ENCODE measurements at places on chromosomes 6 and 20.

- no peak for DNase-seq
These were observed 297.6 kb downstream of the ZNF217 start for GRCh38 chr20:53296025-53296424.

DNA sequence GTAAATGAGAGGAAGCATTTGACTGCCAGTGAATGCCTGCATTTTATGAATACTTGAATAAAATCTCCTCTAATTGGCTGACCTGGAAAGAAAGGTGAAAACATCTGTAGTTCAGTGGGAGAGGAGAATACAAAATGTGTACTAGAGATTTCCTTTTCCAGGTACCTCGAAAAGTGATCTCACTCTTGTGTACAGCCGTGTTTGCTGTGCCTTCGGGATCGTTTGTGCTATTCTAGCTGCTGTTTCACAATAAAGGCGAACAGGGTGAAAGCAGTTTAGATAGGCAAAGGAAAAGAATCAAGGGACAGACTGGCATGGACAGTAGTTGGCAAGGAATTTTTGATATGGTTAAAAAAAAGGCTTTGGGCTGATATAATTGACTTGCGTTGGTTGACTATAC, 112.3 kb downstream of the ARID1B start:
- no peak for DNase-seq

- DNase-seq, result no peak
These were observed 341.1 kb downstream of the NRN1 start for GRCh38 chr6:5665667-5666066.

DNA sequence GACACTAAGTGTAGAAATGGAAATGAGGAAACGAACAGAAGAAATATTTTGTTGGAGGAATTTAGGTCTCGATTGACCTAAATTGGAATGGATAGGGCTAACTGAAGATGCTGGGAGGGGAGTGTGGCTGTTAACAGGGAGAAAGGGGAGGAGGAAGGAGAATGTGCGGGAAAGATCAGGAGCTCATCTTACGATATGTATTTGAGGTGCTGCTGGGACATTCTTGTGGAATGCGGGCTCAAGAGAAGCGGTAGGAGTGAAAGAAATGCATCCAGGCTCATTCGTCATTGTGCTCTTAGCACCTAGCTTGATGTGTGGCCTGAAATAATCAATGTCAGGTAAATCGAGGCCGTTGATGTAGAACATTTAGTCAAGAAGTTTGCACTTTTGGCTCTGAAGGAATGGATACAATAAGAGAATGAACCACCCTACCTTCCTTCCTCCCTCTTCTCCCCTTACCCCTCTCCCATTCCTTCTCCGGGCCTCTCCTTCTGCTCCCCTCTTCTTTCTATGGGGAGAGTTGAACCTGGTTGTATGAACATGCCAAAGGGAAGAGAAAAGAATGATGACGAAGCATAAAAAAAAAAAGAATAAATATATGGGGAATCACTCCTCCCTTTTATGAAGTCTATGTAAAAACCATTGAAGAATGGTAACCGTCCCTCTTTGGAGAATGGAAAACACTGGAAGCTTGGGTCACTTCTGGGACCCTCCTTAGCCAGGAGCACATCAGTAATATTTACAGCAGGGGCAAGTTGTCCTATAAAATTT, 70.9 kb downstream of the SASH1 start:
- no peak for DNase-seq

- DNase-seq, result no peak
These were observed 40.2 kb downstream of the SASH1 start for GRCh38 chr6:148382861-148383260.

DNA sequence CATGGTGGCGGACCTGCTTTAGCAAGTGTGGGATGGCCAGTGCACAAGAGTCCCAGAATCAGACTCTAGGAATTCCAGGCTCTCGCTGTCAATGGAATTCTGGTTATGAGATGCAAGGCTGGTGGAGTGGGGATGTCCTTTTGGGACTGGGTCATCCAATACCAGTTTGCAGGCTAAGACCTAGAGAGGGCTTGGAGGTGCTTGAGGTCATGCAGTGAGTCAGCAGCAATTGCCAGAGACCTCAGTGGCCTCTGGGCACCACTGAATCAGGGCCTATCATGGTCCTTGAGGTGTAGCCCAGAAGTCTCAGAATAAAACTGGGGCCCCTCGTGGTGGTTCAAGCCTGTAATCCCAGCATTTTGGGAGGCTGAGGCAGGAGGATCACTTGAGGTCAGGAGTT, 1.4 kb upstream of the SCRT2 start:
- no peak for DNase-seq

- no peak for DNase-seq
These were observed 16.3 kb upstream of the PTPN1 start for GRCh38 chr20:50493881-50494253.

DNA sequence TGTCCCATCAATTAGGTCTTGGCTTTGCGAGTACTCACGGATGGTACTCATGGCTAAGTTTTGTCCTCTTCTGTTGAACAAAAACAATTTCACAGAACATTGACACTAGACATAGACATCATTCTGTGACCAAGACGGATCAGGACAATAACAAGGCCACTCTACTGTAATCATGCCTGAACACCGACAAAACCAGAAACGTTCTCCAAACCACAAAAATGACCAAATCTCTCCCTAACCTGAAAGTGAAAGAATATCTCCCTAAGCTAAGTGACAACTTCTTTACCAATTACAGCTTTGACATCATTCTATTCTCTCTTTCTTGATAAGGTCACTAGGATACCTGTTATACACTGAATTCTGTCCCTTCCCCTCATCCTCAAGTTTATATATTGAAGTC, 40.0 kb upstream of the SLC2A12 start:
- no peak for DNase-seq

DNA sequence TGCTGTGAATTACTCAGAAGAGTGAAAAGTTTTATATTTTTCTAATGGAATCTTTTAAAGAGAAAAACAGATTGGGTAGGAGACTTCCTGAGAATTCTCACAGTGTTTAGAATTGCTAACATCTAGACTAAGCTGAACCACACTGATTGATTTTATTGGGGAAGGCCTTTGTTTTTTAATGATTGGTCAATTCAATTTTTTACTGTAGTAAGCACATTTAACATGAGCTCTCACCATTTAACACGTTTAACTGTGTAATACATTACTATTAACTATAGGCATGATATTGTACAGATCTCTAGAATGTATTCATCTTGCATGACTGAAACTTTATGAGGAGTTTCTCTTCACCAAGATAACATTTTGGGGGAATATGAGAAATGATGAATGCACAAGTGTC, 987.3 kb downstream of the PHF3 start:
- DNase-seq, result no peak

DNA sequence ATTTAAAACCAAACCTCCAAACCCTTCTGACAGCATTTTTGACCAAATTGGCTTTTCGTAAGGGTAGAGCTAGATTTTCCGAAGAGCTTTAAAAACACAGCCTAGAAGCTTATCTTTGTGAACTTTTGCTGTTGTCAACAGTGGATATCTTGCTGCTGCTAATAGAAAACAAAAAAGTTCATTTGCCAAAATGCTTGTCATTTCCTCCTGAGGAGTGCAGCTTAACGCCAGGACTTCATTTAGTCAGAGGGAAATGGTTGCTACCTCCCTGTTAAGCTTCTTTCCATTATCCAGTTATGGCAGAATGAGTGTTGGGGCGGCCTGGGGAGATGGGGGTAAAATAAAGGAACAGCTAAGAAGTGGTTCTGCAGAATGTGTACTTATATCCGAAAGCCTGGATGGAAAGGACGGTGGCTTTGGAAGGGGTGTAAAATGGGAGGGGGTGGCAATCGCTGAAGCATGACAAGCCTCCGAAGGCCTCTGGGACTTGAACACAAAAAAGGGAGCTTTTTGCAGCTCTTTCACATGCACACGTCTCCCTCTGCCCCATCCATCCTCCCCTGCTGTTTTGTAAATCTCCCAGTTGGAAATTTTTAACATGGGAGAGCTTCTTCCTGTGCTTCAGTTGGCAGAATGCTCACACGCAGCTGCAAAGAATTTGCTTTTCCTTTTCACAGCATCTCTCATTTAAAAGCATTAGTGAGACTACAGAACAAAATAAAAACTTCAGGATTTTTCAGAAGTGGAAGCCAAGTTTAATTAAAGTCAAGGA, 22.5 kb downstream of the JARID2 start:
- DNase-seq, result no peak

DNA sequence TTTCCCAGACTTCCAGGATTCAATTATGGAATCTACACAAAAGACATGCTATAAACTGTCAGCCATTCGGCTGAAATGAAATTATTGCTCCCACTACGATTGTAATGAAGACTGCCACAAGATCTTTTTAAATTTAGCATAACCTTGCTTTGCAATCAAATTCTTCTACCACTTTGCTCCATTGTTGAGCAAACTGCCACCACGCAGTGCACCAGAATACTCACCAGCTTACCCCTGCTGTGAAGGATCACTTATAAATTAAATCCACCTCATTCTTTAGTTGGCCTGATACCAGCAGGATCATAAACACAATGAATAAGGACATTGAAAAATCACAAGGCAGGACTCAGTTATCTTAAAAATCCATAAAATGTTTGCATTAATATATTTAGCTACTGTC, 151.8 kb upstream of the PRND start:
- DNase-seq, result no peak

GRCh38 chr6:85797993-85798392, 155.3 kb upstream of the SYNCRIP start:
- no peak for DNase-seq

GRCh38 chr6:7241709-7242645, 71.0 kb downstream of the SSR1 start:
- DNase-seq, result no peak

DNA sequence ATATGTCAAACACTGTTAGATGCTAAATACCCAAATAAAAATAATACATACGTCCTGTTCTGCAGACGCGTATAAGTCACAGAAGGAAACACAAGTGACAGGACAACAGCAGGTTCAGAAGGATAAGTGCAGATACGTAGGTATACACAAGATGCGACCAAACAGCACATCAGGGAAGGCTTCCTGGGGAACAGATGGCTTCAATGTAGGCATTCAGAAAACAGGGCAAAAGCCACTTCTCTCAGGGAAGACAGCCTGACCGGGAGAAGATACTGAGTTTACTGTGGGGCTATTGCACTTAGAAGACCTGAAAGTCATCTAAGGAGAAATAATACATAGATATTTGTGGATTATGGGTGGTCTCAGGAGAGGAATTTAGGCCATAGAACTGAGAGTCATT, 1.9 kb downstream of the HLA-DPA1 start:
- no peak for DNase-seq

DNA sequence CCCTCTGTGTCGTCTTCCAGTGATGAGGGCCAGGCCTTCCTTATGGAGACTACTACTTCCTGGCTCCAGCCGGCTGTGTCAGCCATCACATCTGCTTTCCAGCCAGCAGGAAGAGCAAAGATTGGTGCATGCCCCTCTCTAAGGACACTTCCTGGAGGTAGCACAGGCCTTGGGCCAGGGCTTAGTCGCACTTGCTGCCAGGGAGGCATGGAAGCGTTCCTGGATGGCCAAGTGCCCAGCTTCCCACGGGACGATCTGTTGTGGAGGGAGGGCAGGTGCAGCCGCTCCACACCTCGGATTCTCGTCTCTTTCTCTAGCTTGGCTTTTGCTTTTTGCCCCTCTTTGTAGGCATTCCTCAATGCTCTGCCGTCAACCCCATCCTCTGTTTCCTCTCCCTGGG, 11.9 kb downstream of the ERMARD start:
- no peak for DNase-seq

DNA sequence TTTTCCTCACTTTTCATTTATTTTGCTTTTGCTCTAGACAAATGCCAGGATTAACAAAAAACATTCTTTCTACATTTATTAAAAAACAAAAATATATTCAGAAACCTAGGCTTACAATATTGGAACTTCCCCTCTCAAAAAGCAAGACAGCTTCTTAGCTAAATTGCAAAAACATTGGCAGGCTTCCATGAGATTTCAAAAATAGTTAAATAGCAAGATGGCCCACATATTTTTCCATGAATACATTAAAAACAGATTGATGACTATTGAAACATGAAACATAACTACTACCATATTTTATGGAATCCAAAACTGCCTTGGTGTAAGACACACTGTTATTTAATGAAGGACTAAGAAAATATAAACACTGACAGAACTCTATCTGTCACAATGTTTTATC, 92.0 kb downstream of the LY86 start:
- no peak for DNase-seq

- no peak for DNase-seq
These were observed 18.2 kb upstream of the ECI2 start for GRCh38 chr6:4153514-4153985.

DNA sequence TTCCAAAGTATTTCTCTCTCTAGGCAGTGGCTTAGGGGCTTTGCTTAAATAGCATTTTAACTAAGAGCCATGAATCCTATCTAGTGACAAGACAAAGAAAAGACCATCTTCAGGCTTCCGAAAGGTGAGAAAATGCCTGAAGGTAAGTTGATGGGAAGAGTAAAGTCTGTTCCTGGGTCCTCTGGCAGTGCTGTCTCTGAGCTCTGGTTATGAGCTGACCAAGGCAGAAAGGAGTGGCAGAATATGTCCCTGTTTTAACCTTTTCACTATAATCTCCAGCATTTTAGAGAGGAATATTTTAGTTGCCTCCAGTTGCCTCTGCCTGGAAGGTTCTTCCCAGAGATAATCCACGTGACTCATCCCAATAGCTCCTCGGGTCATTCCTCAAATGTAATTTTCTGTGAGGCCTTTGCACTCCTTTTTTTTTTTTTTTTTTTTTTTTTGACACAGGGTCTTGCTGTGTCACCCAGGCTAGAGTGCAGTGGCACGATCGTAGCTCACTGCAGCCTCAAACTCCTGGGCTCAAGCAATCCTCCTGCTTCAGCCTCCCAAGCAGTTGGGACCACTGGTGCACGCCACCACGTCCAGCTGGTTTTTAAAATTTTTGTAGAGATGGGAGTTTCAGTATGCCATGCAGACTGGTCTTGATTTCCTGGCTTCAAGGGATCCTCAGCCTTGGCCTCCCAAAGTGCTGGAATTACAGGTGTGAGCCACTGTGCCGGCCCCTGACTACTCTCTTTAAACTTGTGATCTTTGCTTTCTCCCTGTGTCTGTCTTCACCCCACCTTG, 3.7 kb upstream of the ARMH2 start:
- DNase-seq, result no peak

GRCh38 chr6:154353626-154354025, 3.0 kb downstream of the IPCEF1 start:
- no peak for DNase-seq

GRCh38 chr6:136812174-136812573, 10.2 kb upstream of the PEX7 start:
- DNase-seq, result no peak

GRCh38 chr6:74356391-74356790, 660.4 kb downstream of the CD109 start:
- no peak for DNase-seq

- DNase-seq, result peak; percentile 64
These were observed at the start of gene RAB22A for GRCh38 chr20:58309591-58310290. Gene RAB22A, plus strand, starts transcription at chr20:58309715. Its CDS starts 262 bp downstream, at chr20:58309977.

- DNase-seq, result no peak
These were observed 771.7 kb upstream of the ADGRB3 start for GRCh38 chr6:67863346-67863745.

DNA sequence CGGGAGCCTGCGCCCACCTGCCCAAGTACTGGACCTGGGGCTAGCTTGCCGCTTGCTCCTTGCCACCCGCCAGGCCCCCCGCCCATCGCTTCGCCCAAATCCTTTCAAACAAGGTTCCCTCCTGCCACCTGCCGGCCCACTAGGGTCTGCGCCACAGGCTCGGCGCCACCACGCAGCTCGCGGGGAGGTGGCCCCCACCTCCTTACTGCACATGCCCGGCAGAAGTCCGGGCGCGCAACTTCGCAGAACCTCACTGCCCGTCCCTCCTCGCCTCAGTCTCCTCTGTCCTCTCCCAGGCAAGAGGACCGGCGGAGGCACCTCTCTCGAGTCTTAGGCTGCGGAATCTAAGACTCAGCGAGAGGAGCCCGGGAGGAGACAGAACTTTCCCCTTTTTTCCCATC, 11.2 kb downstream of the GNAS-AS1 start:
- no peak for DNase-seq

GRCh38 chr6:4163408-4164116, 28.2 kb upstream of the ECI2 start:
- no peak for DNase-seq

All from stimulated activated CD4-positive, alpha-beta T cell treated with anti-CD3 and anti-CD28 coated beads, Interleukin-1b, Interleukin-23, amount 100 ng/mL, for 24 hours (primary cell).